ENCODE measurements at places on chromosomes 16 and 17.

DNA sequence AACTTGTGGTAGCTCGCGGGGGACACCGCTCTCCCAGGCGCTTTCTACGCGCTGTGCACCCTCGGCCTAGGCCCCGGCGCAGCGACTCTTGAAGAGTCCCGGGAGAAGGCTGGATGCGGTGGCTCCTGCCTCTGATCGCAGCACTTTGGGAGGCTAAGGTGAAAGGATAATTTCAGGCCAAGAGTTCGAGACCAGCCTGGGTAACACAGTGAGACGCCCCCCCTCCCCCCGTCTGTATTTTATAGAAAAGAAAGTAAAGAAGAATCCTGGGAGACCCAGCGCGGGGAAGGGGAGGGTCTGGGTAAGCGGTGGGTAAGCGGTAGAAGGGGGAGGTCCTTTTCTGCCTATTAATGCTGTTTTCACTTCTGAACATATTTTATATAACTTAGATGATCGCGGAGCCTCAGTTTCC, 486 bp upstream of the PLLP start:
- DNase-seq: peak; percentile 28

DNA sequence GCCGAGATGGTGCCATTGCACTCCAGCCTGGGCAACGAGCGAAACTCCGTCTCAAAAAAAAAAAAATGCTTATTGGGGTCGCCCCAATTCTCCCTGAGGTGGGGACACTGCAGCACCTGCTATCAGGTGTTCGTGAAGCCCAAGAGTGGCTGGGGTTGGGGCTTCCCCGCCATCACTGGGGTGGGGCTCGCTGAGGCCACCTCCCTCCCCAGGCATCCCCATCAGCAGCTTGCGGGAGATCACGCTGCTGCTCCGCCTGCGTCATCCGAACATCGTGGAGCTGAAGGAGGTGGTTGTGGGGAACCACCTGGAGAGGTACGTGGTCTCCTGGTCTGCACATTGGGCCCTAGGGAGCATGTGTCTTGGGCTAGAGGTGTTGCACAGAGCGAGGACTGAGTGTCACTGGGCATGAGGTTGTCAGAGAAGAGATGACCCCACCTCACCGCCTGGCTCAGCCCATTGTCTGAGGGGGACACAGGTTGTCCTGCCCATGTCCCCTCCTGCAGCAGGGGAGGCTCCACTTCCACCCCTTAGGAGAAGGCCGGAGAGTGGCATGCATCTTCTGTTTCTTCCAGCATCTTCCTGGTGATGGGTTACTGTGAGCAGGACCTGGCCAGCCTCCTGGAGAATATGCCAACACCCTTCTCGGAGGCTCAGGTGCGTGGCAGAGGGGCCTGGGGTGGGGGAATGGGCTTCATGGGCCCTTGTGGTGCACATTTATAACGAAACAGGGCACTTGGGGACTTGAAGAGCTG, 4.9 kb downstream of the CDK10 start:
- DNase-seq: no peak

GRCh38 chr16:67177743-67178699, 5.7 kb downstream of the MATCAP1 start:
- DNase-seq: peak; percentile 42

- DNase-seq: no peak
Measured at GRCh38 chr17:42233994-42234393, 39.7 kb upstream of the GHDC start.

GRCh38 chr17:64572682-64573154, 65.9 kb downstream of the CEP95 start:
- DNase-seq: no peak

GRCh38 chr16:86854058-86854621, 275.8 kb downstream of the FOXL1 start:
- DNase-seq: no peak

GRCh38 chr17:28413804-28414203, 7.8 kb upstream of the SLC46A1 start:
- DNase-seq: no peak

GRCh38 chr17:32277284-32277683, 11.7 kb downstream of the RHBDL3 start:
- DNase-seq: no peak

GRCh38 chr17:48634493-48635208, 8.5 kb upstream of the HOXB9 start:
- no peak for DNase-seq

GRCh38 chr17:41064301-41064700, 1.4 kb downstream of the KRTAP2-4 start:
- no peak for DNase-seq

- DNase-seq: no peak
Measured at GRCh38 chr17:61467416-61468262, 15.4 kb downstream of the TBX4 start.

- no peak for DNase-seq
Measured at GRCh38 chr16:61024180-61024900, 1011.9 kb downstream of the CDH8 start.

GRCh38 chr16:66717112-66717675, 20.7 kb upstream of the CMTM4 start:
- peak; percentile 6 for DNase-seq

GRCh38 chr17:60506312-60506711, 19.7 kb downstream of the APPBP2 start:
- no peak for DNase-seq

GRCh38 chr17:63095879-63096278, 129.8 kb downstream of the TANC2 start:
- DNase-seq: no peak

GRCh38 chr16:8998108-8998507, 34.4 kb upstream of the USP7 start:
- DNase-seq: no peak

GRCh38 chr17:72388765-72389473, 268.1 kb downstream of the SOX9 start:
- no peak for DNase-seq

GRCh38 chr17:29930409-29931010, 482 bp upstream of the SSH2 start:
- no peak for DNase-seq

- peak; percentile 72 for DNase-seq
Measured at GRCh38 chr17:17205368-17206123, 587 bp downstream of the PLD6 start.

- no peak for DNase-seq
Measured at GRCh38 chr16:79610771-79611170, 10.2 kb upstream of the MAF start.

- DNase-seq: peak; percentile 91
Measured at GRCh38 chr17:78140169-78141051, 5.8 kb upstream of the C17orf99 start.

DNA sequence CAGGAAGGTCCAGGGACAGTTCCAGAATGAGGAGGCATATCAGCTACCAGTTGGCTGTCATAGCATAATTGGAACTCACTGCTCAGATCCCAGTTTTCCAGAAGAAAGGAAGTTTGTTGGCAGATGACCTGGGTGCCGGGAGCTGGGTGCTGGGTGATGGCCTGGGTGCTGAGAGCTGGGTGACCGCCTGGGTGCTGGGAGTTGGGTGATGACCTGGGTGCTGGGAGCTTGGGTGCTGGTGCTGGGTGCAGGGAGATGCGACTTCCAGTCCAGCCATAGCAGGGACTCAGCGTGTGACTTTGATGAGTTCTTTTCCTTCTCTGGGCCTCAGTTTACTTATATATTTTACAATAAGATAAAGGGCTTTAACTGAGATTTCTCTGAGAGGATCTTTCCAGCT, 18.0 kb downstream of the WSCD1 start:
- DNase-seq: no peak

DNA sequence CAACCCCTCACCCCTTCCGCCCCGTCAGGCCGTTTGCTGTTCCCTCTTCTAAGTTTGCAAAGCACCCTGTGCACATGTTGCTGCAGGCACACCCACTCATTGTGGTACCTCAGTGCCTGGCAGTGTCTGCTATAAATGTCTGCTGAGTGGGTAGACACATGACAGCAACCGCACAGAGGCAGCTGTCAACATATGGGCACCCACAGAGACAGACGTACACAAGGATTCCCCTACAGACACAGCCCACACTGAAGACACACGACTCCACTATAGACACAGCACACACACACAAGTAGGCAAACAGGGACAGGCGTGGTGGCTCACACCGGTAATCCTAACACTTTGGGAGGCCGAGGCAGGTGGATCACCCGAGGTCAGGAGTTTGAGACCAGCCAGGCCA, 17.8 kb upstream of the CRK start:
- peak; percentile 31 for DNase-seq

- DNase-seq: no peak
Measured at GRCh38 chr16:13332713-13333255, 431.4 kb downstream of the SHISA9 start.

- DNase-seq: no peak
Measured at GRCh38 chr17:7714721-7715594, 2.6 kb upstream of the DNAH2 start.

- DNase-seq: peak; percentile 22
Measured at GRCh38 chr17:20073055-20073979, 64.2 kb downstream of the SPECC1 start.

DNA sequence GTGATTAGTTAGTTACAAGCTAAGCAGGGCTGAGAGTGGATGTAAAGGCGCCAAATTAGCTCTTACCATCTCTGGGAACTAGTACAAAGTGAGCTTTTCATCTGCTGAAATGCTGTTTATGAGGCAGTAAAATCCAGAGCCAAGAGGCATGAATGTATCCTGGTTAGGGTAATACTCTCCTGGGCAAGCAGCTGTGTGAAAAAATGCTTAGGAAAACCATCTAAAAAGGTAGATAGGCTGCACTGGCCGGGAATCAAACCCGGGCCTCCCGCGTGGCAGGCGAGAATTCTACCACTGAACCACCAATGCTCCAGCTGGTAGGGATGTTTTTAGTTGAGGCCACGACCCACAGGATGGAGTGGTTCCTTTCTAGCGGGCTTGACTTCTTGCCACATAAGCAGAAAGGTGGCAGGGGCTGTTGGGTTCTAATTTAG, 23.0 kb downstream of the VAC14 start:
- DNase-seq: no peak

DNA sequence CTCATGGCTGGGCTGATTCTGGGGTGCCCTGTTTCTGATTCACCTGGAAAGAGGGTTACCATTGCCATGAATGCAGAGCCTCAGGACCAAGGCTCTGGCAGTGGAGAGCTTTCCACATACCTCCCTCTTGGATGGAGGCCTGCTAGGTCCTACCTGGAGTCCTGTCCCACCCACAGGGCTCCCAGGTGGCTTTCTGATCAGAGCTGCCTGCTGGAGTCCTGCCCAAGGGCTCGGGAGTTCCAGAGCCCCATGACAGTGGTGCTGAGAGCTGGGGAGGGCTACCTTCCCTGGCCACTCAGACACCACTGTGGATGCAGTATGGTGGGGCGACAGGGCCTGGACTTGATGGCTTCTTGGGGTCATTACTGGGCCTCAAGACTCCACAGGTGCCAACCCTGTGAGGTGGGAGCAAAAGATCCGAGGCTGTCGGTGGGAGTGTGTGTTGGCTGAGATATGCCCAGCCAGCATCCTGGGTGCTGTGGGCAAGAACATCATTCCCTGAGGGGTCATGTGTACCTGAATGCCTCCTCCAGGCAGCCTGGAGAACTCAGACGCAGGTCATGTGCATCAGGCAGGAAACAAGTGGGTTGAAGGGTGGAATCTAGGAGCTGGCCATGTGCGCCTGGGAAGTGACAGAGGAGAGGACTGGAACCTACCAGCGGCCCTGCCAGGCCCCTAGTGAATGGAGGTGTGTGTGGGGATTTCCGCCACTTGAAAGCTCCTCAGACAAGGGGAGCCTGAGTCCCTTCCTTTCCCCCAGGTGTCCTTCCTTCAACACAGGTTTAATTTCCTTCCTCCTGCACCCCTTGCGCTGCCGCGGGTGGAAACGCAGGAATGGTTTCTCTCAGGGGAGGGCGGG, 2.3 kb upstream of the WNT3 start:
- no peak for DNase-seq

GRCh38 chr17:49899191-49899485, 51.3 kb upstream of the TAC4 start:
- no peak for DNase-seq

DNA sequence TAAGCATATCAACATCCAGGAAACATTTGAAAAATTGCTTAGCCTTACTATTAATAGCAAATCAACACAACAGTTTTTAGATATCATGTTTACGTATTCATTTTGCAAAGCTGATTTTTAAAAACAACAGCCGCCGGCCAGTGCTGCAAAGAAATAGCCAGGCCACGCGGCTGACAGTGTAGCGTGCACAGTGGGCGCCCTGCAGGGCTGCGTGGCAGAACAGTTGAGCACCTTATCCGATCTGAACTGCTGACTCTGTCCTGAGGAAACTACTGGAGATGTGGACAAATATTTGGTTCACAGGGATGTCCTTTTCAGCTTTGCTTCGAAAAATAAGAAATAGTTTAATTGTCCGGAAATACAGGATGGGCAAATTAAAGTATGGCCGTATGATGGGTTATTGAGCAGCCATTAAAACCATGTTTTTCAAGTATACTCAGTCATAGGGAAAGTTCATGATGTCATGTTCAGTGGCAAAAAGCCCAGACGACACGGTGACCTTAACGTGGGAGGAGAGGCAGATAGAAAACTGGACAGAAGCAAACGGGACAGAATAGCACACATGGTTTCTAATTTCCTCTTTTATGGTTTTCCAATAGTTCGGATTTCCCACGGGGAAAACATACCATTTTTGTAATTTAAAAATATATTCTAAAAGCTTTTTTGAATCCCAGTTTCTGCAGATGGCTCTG, 52.4 kb upstream of the ENDOV start:
- DNase-seq: no peak

DNA sequence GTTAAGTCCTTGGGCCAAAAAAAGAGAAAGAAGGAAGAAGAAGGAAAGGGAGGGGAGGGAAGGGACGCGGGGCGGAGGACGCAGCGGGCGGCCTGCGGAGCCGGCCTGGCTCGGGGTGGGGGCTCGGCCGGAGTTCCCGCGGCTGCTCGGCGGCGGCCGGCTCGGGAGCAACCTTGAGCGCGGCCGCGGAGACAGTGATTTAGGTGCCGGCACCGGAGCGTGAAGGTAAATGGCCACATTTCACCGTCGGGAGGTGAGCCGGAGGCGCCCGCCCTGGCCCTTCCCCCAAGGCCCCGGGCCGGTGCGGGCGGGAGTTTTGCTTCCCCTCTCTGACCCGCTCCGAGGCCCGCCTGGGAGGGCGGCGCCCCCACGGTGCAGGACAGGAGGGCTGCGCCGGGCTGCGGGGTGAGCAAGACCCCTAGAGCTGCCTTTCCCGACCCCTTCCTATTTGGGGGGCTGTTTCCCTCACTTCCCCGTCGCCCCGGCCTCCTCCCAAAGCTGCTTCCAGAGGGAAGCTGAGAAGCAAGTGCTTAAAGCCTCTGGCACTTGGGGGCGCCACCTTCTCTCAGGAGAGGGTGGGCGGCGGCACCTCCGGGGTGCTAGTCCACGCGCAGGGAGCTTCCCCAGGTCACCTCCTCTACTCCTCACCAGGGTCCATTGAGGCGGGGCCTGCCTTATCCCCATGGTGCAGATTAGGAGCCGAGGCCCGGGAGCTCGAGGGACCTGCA, 56.5 kb downstream of the MRM1 start:
- no peak for DNase-seq

GRCh38 chr16:22648941-22649340, 138.2 kb downstream of the NPIPB5 start:
- DNase-seq: no peak
